Fibroblast of skin of right quadriceps (primary cell): ENCODE measurements at places on chromosomes 7 and 10.
A peak's percentile ranks its signal among the peaks of the same experiment; 100 is the strongest.

DNA sequence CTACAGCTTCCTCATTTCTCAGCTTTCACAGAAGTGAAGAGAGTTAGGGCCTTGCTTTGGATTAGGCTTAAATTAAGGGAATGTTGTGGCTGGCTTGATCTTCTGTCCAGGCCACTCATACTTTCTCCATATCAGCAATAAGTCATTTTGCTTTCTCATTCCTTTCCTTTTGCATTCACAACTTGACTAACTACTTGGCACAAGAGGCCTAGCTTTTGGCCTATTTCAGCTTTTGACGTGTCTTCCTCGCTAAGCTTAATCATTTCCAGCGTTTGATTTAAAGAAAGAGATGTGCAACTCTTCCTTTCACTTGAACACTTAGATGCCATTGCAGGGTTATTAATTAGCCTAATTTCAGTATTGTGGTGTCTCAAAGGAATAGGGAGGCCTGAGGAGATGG, 712.0 kb downstream of the INHBA start:
- no peak for DNase-seq

DNA sequence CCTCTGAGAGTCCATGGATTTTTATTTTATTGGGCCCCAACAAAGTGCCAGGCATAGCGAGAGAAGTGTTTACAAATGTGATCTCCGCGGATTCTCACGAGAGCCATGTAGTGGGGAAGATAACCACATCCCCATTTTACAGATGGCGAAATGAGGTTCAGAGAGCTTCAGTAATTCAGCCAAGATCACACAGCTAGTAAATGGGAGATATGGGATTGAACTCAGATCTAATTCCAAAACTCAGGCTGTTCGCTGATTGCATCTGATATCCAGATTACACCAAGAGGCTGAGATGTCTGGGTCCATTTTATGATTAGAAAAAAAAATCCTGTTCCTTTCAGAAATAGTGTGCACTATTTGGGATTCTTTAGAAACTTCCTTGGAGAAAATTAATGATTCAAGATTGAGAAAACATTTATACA, 1.3 kb downstream of the FAS start:
- DNase-seq = no peak

DNA sequence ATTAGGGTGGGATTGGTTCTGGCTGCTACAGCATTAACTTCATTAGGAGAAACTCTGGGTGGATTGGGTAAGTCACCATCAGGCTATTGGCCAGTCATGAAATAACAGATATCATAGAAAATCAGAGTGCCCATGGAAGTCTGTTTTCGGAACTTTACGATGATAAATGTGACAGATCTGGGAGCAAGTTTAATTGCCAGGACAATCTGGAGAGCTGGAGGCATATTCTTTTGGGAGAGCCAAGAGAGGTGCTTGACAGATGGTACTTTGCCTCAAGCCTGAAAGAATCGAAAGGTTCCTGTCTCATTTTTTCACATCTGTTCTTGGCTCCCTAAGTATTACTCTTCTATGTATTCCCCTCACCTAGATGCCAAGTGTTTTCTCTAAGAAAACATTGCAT, 369.9 kb downstream of the CNTNAP2 start:
- no peak for DNase-seq

DNA sequence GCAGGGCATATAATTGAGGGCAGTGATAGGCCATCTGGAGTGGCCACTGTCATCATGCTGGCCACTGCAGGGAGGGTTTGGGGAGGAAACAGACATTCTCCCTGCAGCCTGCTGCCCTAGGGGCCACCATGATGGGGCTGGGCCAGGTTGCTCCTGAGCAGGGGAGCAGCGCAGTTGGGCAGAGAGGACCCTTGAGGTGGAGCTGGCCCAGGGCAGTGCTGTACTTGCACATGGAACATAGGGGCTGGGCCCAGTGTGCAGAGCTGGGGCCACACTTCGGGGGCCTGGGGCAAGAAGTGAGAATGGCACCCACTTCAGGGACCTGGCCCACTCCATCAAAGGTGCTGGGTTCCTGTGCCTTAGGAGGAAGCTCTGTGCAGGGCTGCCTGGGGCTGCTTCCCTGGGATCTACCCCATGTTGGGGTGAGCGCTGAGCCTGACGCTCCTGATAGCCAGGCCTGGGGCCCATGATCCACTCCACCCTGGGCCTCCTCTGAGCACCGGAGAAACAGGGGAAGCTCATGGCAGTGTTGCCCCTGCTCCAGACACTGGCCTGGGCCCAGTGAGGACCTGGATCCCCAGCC, 21.3 kb upstream of the NUB1 start:
- DNase-seq = no peak

- DNase-seq = no peak
These were observed 119.9 kb downstream of the LCOR start for GRCh38 chr10:96951954-96952353.

DNA sequence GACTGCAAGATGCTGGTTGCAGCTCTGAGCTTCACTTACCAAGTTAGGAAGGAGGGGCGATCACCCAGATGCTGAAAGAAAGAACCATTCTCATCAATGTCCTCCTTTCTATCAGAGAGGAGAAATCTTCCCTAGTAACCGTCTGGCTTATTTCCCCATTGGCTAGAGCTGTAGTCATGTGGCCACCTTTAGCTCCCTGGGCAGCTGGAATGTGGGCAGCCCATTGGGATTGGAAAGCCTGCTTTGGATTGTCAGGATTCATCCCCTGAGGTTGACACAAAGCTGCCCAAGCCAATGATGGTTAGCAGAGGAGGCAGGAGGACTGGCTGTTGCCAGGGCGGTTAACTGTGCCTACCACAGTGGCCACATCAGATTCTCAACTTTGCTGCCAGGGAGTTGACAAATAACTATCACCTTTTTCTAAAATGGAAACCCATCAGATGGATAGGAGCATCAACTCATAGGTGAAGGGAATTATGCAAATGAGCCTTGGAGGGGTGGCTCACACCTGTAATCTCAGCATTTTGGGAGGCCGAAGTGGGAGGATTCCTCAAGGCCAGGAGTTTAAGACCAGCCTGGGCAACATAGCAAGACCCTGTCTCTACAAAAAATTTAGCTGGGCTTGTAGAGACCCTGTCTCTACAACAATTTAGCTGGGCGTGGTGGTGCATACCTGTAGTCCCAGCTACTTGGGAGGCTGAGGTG, 206.4 kb upstream of the GALNT17 start:
- no peak for DNase-seq

- no peak for DNase-seq
These were observed 27.1 kb downstream of the SHOC2 start for GRCh38 chr10:110946496-110946895.

GRCh38 chr7:27689150-27689549, 26.5 kb upstream of the HIBADH start:
- DNase-seq = peak; percentile 56

DNA sequence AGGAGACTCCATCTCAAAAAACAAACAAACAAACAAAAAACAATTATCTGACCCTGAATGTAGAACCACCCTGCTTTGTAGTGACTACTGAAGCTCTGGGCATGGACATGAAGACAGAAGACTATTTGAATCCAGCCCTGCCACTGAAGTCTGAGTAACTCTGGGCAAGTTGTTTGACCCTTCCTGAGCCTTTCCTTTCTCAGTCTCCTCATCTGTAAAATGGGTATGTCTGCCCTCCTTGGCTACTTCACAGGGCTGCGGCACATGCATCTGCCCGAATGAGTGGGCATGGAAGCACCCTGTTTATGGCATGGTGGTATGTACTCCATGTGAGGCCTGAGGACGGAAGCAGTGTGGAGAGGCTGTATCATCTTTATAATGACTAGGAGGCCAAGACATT, 22.2 kb upstream of the MALSU1 start:
- DNase-seq = no peak

DNA sequence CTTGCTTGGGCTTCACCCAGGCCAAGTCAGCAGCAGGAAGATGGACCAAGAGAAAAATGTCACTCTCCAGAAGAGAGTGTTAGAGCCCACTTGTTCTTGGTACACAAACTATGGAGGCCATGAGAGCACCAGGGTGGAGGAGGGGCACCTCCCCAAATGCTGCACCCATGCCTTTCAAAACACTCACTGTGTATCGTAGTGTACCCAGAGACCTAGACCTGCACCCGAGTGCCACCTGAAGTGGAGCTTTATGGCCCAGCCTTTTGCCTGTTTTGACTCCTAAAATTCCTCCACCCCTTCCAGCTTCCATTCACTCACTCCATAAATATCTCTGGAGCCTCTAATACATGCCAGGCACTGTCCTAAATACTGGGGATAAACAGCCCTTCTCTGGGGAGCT, 5.0 kb downstream of the SFTPD start:
- DNase-seq = no peak

DNA sequence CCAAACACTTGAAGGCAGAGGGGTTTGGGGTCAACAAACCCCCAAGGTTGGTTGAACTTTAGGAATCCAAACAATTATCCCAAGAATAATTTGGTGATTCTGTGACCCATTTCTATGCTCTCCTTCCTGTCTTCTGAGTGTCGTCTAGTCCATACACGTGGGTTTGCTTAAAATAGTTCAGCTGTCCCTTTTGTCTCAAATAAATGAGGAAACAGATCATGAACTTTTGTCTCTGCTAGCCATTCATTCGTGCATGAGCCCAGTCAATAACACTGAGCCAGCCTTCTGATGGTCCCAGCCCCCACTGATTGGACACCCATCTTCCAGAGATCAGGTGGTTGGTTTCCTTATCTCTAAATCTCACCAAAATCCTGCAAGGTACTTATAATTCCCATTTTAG, 255.4 kb downstream of the PRPF18 start:
- no peak for DNase-seq

- DNase-seq = peak; percentile 97
These were observed 39.0 kb downstream of the ADK start for GRCh38 chr10:74189999-74190421.

DNA sequence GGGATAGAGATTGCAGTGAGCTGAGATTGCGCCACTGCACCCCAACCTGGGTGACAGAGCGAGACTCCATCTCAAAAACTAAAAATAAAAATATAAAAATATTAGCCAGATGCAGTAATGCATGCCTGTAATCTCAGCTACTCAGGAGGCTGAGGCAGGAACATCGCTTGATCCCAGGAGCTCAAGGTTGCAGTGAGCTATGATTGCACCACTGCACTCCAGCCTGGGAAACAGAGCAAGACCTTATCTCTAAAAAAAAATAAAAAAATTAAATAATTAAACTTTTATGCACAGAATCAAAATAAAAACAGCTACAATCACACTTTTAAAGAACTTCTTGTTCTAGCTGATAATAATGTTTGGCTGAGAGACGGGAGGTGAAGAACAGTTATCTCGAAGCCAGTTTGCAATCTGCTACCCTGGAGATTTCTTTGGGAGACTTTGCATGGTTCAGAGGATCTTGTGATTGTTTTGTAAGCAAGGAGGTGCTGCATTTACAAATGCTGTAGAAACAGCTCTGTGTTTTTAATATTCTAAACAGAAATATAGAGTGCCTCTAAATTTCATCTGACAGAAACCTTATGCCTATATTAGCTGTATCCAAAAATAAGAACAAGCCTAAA, 19.9 kb upstream of the MACROH2A2 start:
- no peak for DNase-seq

GRCh38 chr10:74055383-74056049, 57.6 kb downstream of the VCL start:
- DNase-seq = no peak

GRCh38 chr10:22468570-22469320, 123.4 kb downstream of the SPAG6 start:
- DNase-seq = no peak
